ENCODE measurements at places on chromosomes 4 and X.

- no peak for DNase-seq
These were observed 34.1 kb downstream of the DCHS2 start for GRCh38 chr4:154457471-154457870.

DNA sequence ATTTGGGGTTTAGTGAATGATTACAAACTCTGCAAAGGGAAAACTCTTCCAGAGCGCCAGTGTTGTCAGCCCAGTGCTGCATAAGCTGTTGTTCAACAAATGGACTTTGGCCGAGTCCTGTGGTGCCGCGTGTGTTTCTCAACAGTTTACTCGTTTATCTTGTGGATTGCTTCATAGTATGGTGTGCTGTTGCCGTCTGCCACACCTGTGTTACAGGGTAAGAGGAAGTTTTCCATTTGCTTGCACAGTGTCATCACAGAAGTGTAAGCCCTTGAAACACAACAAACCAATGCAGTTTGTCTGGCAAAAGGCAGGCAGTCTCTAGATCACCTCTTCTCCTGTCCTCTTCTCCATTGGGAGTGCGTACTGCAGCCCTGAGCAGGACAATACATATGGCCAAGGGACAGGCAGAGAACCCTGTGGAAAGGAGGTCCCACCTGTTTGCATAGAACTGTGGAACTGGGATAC is 66.3 kb downstream of the DCUN1D4 start:
- no peak for DNase-seq

DNA sequence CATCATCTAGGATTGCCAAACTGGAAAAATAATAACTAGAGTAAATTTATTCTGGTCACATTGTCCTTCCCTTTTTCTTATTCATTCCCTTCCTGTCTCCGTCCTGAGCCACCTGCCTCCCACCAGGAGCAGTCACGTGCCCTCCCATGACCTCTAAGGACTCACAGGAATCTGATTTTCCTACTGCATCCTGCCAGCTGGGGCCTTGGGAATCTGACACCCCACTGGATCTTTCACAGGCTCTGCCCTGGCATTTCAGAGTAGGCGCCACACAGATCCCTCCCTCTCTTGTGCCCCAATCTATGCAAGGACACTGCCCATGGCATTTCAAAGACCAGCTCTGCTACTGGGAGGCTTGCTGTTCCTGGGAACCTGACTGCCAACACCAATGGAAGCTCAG is 520.5 kb downstream of the PPARGC1A start:
- DNase-seq = no peak

- no peak for DNase-seq
These were observed 14.4 kb downstream of the ATRX start for GRCh38 chrX:77771601-77772000.

DNA sequence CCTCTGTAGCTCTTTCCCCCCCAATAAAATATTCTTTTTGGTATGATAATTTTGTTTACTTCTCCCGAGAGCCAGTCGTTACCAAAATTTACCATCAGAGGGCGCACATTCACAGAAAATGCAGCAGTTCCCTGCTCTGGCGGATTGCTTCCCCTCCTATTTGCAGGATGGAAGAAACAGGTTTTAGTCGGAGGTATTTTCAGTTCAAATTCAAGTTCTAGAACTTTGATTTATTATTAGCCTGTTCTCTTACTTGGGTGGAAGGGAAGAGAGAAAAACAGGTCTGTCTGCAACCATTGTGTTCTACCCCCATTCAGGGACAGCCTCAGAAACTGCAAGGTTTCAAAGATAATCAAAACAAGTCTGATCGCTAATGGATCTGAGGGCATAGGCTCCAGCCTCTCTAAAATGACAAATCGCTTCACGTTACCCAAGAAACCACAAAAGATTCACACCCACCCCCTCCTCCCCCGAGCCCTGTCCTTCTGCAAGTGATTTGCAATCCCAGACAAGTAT is 263.8 kb upstream of the RPS6KA3 start:
- peak; percentile 21 for DNase-seq

GRCh38 chr4:168183717-168184571 is 91.6 kb downstream of the ANXA10 start:
- DNase-seq = no peak

DNA sequence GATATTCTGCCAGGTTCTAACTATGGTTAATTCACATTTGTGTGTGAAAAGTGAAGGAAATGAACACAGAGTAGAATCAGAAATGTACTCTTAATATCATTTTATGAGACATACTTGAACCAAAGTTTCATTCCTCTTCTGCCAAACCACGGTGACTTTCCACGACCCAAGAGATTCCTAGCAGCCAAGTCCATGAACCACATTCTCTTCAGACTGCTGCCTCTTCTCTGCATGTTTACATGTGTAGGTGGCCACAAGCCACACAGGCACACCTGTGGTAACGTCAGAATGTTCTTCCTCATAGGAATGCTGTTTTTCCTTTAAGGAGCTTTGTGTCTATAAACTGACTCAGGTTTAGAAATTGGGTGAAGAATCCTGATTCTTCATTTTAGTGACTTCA is 1411.2 kb downstream of the RAPGEF2 start:
- no peak for DNase-seq

GRCh38 chr4:40221744-40222143 is 24.9 kb downstream of the RHOH start:
- DNase-seq = no peak

- no peak for DNase-seq
These were observed 55.9 kb upstream of the FTHL17 start for GRCh38 chrX:31127716-31128115.

- no peak for DNase-seq
These were observed 10.2 kb upstream of the MSANTD1 start for GRCh38 chr4:3238721-3239120.

DNA sequence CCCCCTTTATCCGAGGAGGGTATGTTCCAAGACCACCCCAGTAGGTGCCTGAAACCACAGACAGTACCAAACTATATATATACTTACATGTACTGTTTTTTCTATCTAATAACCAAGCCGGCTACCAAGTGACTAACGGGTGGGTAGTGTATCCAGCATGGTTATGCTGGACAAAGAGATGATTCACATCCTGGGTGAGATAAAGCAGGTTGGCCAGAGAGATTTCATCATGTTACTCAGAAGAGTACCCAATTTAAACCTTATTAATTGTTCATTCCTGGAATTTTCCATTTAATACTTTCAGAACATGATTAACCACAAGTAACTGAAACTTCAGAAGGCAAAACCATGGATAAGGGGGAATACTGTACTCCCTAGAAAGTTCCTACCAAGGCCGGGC is 46.5 kb downstream of the RFC1 start:
- no peak for DNase-seq

- no peak for DNase-seq
These were observed 848 bp downstream of the ACSL4 start for GRCh38 chrX:109732017-109732801.

DNA sequence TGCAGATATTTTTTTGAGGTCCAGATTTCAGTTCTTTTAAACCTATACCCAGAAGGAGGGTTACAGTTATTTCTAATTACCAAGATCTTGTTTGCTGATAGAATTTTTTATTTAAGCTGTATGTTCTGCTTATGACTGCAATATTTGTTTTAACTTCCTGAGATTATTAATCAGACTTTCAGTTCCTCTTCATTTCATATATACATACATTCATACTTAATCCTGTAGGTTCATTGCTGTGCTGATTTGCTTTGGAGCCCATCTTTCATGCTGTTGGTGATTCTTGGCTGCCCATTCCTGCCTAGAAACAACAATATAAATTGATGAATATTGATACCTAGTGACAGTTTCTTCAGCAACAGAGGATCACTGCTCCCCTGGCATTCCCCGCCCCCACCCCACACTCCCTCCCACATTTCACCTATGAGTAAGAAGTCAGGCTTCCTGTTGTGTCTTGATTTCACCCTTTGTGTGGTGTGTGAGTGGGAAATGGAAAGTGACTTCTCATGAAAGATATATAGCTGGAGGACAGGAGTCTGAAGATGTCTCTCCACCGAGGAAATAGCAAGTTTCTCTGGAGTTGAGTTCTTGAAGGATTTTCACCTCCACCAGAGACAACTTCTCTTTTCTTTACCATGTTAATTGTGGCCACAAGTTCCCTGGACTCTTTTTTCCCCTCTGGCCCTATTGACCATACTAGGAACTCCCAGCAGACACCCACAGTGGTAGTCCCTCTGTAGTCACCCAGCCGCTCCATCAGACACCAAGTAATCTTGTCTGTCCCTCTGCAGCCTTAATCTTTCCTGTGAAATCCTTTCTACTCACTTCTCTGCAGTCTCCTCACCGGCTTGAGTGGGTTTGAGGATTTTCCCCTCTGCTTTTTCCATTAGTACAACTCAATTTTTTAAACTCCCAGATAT is 118.4 kb downstream of the ASB9 start:
- DNase-seq = no peak

DNA sequence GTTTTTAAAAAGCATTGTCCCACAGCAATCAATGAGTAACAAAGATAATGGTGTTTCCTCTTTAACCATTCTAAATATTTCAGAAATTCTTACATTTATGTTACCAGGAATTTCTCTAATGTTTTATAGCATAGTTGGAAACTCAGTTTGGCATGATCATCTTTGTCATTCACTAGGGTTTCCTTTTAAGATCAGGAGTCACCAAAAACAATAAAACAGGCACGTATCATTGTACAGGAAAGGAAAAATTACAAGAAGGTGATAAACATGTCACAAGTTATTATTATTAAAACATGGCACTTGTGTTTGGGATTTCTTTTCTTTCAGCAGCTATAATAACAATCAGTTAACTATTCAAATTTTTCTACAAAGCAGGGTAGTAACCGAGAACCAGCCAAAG is 84.0 kb downstream of the SLC10A7 start:
- DNase-seq = no peak

- DNase-seq = no peak
These were observed 995 bp upstream of the NFXL1 start for GRCh38 chr4:47915378-47915777.

DNA sequence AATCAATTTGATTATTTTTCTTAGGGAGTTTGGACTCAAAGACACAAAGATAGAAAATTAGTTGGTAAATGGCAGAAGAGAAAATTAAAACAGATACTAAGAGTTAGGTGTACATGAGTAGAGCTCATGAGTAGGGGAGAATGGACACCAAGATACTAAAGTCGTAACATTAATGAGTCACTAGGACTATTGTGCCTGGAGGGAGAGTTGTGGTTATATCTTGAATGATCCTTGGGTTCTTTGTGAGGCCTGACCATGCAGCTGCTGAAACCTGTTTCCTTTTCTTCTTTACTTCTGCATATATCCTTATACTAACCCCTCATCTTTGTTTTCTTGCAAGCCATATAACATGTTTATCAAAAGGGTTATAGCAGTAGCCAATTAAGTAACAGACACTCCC is 532.8 kb downstream of the RPA4 start:
- DNase-seq = no peak

DNA sequence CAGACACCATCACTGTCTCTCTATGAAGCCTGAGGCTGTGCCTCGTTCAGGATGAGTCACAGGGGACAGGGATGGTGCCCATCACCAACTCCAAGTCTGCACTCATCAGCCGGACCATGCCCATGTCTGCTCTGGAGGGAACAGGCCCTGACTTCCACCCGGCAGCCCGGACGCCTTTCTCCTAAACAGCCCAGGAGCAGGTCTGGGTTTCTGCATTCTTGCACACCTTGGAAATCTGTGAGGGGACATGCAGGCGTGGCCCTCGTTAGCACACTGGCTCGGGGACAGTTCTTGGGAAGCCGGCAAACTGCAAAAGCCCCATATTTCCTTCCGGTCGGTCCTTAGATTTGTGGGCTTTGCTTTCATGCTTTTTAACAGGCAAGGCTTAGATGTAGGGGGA is 67.9 kb upstream of the AFAP1 start:
- DNase-seq = no peak

DNA sequence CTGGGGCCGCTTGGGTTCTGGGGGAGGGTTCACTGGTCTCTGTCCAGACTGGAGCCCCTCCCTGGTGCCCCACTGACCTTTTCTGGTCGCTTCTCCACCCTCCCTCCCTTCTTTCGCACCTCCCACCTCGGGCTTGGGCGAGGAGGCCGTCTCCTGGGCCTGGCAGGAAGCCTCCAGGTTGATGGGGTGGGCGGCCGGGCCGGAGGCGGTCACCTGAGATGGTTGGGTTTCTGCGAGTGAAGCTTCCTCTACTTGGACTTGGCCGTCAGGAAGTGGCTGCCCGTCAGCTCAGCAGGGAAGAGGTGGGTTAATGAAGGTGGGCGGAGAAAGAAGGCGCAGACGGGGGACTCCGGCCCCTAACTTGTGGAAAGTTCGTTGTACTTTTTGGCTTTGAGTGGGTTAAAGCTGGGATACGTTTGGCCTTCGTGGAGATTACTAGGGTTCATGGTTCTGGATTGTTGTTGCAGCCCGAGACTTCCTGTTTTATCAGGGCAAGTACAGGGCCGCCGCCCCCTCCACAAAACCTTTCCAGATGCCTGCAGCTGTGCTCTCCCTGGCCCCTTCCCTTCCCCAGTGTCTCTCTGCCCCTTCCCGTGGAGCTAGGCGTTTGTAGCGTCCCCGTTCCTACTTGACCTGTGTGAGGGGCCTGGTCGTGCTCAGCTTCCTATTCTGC is 1.2 kb downstream of the AKAP17A start:
- no peak for DNase-seq

DNA sequence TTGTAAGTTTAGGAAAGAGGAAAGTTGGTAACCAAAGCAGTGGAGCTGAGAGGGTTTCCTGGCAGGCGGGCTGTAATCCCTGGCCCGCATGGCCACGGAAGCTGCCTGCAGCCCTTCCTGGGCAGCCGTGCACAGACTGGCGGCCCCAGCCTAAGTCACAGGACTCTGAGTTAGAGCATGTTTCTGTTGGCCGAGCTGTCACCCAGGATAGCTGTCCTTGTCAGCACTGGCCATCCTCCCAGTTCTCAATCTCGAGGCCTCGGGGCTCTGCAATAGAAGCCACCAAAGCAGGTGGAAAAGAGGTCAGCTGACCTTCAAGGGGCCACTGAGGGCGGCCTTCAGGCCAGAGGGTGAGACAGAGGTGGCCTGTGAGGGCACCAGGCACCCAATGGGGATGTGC is 20.5 kb downstream of the PNMA6E start:
- DNase-seq = no peak

DNA sequence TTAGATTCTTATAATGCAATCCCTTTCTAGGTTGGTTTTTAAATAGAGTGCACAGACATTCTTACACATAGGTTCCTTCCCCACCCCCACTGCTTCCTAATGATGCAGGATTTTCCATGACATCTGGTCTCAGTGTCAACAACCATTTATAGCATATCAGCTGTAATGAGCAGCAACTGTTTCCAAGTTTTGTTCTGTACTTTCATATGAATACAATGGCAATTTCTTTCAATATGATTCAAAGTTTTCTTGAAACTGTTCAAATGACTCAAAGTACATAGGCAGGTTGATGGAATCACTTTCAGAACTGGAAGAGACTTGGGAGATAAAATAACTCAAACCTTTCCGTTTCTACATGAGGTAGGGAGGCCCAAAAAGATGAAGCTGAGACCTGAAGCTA is 220.7 kb downstream of the CAMK2D start:
- no peak for DNase-seq

DNA sequence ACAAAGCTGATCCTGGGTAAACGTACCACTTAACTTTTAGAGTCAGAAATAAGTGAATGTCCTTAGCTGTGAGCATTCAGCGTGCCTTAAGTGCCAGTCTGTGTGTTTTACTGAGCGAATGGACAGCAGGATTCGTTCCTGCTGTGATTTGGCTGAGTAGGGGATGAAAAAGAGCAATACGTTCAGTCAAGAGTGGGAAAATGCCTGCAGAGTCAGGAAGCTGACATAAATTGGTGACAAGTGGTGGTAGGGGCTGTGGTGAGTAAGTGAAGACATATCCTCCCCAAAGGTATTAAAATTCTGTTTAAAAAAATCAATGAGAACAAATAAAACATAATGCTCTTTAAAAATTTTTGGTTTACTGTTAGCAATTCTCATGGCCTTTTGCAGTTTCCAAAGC is 56.6 kb upstream of the TNIP3 start:
- DNase-seq = no peak
